Thyroid gland (tissue), 4 donors: ENCODE measurements at places on chromosomes 16 and 17. TPM values are rescaled to one million over a fixed set of nuclear protein-coding genes. Genes with fewer than 3 reads are reported as not detected.
A peak's percentile ranks its signal among the peaks of the same experiment; 100 is the strongest.

Gene PLK1
- 0.88 TPM for total RNA-seq

Gene SGF29
- total RNA-seq, result 31.8 TPM

Gene KRT9
- total RNA-seq, result not detected

GRCh38 chr16:50304467-50305440, 38.4 kb downstream of the ADCY7 start:
- DNase-seq, result peak; percentile 2

- no peak for DNase-seq
These were observed 123.6 kb downstream of the OR1D5 start for GRCh38 chr17:2939714-2940351.

- DNase-seq, result no peak
These were observed 3.1 kb upstream of the SPATA32 start for GRCh38 chr17:45264988-45265387.

GRCh38 chr17:869567-870525, 87.7 kb downstream of the MRM3 start:
- DNase-seq, result no peak

DNA sequence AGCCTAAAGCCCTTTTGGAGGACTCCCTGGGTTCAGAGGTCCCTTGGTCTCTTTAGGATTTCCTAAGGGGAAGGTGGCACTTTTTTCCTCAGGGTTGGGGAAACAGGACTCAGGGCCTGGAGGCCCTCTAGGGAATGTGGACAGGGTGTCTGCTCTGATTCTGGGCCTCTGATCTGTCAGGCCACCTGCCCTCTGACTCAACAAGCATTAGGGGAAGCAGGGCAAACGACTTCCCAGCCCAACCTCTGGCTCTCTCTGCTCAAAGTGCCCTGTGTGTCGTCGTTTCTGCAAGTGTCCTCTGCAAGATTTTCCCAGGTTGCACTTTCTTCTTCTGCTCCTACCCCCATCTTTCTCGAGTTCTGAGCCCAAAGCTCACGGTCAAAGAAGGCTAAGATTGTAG, 6.6 kb upstream of the IGFBP4 start:
- no peak for DNase-seq

DNA sequence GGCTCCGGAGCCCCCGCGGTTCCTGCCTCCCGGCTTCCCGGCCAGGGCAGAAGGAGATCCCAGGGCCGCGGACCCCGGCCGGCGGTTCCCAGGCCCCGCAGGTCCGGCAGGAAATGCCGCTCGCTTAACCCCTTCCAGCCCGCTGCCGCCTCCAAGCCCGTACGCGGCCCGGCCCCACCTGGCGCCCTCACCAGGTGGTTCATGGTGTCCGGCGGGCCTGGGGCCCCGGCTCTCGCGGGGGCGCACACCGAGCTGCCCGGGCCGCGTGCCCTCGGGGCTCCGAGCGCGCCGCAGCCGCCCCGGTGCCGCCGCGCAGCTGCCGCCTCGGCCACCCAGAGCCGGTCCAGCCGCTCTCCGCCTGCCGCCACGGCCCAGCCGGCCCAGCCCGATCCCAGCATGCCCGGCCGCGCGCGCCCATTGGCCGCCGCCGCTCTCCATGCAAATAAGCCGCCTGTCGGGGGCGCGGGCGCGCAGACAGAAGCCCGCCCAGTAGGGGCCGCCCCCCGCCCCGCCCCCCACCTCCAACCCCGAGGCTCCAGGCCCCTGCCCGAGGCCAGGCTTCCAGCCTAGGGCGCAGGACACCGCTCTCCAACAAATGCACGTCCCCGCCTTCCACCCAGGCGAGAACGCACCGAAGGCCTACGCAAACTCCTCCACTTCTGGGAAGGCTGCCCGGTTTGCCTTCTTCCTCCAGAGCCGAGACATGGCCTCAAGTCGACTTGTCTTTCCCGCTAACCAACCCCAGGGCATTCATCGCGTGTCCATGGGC, at the start of gene BCAR1:
Gene BCAR1, minus strand, starts transcription at position 345 of the 769 bp plus-strand sequence. Its CDS starts 142 bp downstream, at position 203.
- peak; percentile 91 for DNase-seq
